ENCODE measurements at places on chromosomes 12 and 14. TPM values are rescaled to one million over a fixed set of nuclear protein-coding genes. Genes with fewer than 3 reads are reported as not detected.

The PKP2 gene
- 428 TPM for total RNA-seq

DNA sequence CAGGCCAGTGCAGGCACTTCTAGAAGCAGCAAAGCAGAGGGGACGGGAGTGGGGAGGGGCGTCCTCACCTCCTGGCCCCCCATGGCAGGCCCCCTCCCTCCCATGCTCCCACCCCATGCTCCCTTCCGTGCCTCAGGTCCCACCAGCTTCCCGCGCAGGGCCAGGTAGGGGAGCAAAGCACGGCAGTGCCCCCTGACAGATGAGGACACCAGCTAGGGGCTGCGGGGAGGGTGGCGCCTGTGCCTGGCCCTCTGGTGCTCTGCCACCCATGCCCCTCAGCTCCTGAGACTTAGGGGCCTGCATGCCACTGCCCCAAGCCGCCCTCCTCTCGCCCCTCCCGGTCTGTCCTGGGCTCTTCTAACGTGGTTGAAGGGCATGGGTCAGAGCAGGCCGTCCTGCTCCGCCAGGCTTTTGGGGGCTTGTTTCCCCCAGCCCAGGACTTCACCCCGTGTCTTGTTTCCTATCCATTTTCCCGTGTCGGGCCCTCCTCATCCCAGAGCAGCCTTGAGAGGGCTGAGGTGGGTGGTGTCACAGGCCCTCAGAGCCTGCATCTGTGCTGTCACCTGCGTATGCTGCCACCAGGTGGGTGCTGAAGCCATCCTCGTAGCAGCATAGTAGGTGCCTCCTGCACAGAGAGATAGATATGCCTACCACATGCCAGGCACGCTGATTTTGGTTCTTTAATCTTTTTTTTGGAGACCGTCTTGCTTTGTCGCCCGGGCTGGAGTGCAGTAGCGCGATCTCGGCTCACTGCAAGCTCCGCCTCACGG lies 10.2 kb downstream of the TRMT61A start:
- DNase-seq: no peak
- peak overlapping the region; percentile 84 for H3K27ac ChIP-seq
- H3K4me1 ChIP-seq: peaks cover 64% of the 10 kb centered on the region
- no peak overlapping the region for H3K4me3 ChIP-seq

The TAS2R9 gene
- total RNA-seq: not detected

GRCh38 chr12:106634206-106634605 lies 51.4 kb downstream of the RFX4 start:
- H3K27me3 ChIP-seq: peaks cover 26% of the 10 kb centered on the region
- H3K36me3 ChIP-seq: no peaks in the 10 kb centered on the region
- no peak overlapping the region for H3K27ac ChIP-seq
- no peak for DNase-seq
- no peaks in the 10 kb centered on the region for H3K4me1 ChIP-seq
- H3K4me3 ChIP-seq: no peak overlapping the region

GRCh38 chr12:55847603-55848291 lies 5.0 kb upstream of the MMP19 start:
- peaks cover 23% of the 10 kb centered on the region for H3K4me1 ChIP-seq
- H3K27me3 ChIP-seq: peaks cover 43% of the 10 kb centered on the region
- H3K36me3 ChIP-seq: no peaks in the 10 kb centered on the region
- H3K27ac ChIP-seq: peak overlapping the region; percentile 95
- peak overlapping the region; percentile 44 for H3K4me3 ChIP-seq
- DNase-seq: peak; percentile 89

All from left ventricle myocardium inferior (tissue), 1 donor.